Stimulated activated naive CD8-positive, alpha-beta T cell treated with anti-CD3 and anti-CD28 coated beads, Interleukin-15, Interleukin-2, amounts not matched to agents 100 U/mL and 50 U/mL, for 24 hours (primary cell): ENCODE measurements at places on chromosomes 5 and 9.

DNA sequence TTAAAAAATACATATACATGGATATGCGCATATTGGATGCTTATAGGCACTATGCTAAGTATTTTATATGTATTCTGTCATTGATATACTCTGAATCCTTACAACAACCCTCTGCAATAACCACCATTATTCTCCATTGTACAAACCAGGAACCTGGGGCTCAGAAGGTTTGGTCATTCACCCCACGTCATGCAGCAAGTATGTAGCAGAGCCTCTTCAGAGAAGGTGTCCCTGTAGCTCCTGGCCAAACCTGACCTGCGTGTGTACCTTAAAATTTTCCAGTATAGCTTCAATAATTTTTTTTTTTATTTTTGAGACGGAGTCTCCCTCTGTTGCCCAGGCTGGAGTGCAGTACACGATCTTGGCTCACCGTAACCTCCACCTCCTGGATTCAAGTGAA lies 51.9 kb downstream of the MFAP3 start:
- DNase-seq: no peak

GRCh38 chr5:159929176-159929575 lies 12.9 kb downstream of the ADRA1B start:
- DNase-seq: no peak

DNA sequence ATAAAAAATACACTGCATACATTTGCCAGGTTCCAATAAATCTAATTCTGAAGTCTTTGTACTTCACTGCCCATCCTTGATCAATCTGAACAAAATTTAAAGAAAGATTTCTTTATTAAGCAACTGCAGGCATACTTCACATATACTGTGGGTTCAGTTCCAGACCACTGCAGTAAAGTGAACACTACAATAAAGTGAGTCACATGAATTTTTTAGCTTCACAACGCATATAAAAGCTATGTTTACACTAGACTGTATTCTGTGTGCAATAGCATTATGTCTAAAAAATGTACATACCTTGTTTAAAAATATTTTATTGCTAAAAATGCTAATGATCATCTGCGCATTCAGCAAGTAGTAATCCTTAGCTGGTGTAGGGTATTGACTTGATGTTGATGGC lies 52.1 kb downstream of the SSBP2 start:
- DNase-seq: no peak

DNA sequence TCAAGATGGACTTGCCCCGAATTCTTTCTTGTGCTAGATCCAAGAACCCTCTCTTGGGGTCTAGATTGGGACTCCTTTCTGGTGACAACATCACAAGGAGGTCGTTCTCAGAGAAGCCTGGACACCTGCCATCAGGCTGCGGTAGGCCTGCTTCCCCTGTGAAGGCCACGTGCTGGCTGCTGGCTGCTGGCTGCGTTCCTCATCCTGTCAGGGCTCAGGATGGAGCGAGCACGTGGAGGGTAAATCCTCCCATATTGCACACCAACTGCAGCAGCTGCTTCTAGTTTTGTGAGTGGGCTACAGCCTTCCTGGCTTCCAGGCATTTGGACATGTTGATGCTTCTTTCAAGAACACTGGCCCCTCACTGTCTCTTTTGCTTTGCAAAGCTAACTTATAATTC lies 95.6 kb downstream of the HSPA4 start:
- DNase-seq: peak; percentile 7

GRCh38 chr5:107396351-107396690 lies 274.4 kb downstream of the EFNA5 start:
- no peak for DNase-seq

GRCh38 chr9:131033269-131034224 lies 24.6 kb downstream of the LAMC3 start:
- DNase-seq: no peak

GRCh38 chr5:105619725-105620124 lies 2051.0 kb downstream of the EFNA5 start:
- DNase-seq: no peak

DNA sequence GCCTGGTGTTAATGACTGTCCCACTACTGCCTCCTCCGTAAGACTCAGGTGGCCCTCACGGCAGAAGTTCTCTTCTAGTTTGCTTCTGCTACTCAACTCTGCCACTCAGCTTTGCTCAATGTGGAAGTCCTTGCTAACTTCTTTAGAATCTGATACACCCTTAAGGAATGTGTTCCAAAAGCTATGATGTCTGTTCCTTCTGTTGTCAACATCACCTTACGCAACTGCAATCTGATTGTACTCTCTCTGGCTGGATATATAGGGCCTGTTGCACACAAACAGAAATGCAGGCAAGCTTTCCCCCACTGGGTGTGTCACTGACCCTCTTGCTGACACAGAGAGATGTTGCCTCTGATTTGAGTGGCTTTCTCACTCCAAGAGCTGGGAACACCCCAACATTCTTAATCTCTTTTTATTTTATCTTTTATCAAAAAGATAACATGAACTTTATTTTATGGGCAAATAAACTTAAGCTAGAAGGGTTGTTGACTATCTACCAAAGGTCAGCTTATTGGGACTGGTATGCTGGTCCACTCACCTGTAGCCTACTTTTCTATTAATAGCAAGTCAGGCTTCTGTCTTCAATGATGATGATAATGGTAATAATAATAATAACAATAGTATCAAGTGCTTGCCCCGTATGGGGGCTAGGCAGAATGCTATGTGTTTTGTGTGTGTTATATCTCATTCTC lies 25.2 kb downstream of the TMEM252 start:
- no peak for DNase-seq

- peak; percentile 17 for DNase-seq
Observed at GRCh38 chr5:66306105-66306843, 162.2 kb downstream of the SREK1 start.

DNA sequence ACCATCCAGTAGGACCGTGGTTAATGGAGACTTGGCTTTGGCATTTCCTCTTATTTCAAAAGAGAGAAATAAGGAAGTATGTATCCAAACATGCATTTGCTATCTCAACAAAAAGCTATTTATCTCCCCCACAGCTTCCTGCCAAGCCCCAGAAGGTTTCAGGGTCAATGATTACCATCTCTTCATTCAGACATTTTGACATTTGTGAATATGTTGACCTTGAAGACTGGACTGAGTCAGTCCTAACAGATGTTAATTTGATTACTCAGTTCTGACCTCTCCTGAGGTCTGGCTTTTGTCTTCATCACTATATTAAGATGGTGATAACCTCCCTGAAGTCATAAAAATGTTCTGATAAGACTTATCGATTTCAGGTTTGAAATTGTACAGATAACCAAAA lies 479.4 kb downstream of the AGTPBP1 start:
- DNase-seq: no peak

GRCh38 chr5:110807169-110807568 lies 68.4 kb downstream of the SLC25A46 start:
- no peak for DNase-seq

GRCh38 chr9:130682421-130683121 lies 11.0 kb upstream of the EXOSC2 start:
- DNase-seq: peak; percentile 70

DNA sequence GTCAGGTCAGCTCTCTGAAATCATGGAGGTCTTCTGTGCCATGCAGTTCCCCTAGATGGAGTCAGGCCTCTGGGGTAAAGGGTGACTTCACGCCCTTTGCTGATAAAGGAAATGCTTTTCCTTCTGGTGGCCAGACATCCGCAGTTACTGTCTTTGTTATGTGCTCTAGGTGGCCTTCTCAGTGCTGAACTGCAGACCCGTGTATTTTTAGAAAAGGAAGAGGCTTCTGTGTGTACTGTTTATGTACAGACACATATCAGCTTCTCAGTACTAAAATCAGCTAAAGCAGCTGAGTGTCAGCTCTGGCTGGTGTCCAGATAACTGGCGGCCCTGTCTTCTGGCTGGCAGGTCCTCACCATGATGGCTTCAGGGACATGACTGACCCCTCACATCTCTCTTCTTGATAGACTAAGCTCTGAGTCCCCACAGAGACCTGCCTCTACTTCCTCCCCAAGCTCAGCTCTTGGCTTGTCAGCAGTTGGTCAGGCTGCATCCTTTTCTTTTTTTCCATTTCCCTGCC lies 75.3 kb downstream of the ARHGAP26 start:
- DNase-seq: no peak

DNA sequence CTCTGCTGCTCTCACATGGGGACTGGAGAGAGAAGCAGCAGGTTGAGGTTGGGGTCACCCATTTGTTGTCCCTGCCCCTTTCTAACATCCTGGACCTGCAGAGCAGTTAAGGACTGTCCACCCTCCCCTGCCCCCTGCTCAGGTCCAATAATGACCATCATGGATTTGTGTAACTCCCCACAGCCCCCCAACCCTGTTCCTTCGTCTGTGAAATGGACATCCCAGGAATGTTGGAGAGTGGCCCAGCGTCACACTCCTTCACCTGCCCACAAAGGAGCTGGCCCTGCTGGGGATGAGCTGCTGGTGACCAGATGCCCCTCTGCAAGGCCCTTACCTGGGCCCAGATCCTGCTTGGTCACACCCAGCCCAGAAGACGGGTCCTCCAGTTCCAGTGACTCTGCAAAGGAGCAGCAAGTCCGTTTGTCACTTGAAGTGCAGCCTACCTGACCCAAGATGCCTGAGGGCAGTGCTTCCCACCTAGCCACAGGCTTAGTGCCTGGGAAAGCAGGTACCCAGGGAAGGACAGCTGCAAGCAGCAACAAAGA lies 10.4 kb downstream of the CD74 start:
- no peak for DNase-seq

- no peak for DNase-seq
Observed at GRCh38 chr5:57258943-57259342, 85.1 kb downstream of the GPBP1 start.

GRCh38 chr5:33272288-33272687 lies 168.5 kb upstream of the TARS1 start:
- no peak for DNase-seq

GRCh38 chr9:17402309-17402708 lies 176.6 kb upstream of the SH3GL2 start:
- DNase-seq: no peak

- no peak for DNase-seq
Observed at GRCh38 chr9:12065050-12065449, 628.1 kb upstream of the TYRP1 start.

DNA sequence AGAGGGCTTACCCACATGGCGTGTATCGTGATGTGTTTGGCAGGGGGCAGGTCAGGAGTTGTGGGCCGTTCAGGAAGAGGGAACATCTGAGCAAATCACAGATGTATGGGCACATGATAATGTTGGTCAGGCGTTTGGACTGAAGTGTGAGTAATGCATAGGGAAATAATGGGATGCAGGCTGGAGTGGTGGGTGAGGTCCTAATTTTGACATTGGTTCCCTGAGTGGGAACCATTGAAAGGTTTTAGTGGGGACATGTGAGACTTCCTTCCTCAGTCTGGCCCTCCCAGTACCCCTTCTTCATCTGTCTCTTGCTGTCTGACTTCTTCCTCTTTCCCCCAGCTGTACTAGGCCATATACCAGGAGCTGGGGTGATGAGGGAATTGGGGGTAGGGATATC lies 7.6 kb downstream of the OTULIN start:
- DNase-seq: no peak

- no peak for DNase-seq
Observed at GRCh38 chr9:93225892-93226291, 42.0 kb downstream of the WNK2 start.

GRCh38 chr9:27539479-27540441 lies 10.1 kb upstream of the MOB3B start:
- no peak for DNase-seq

DNA sequence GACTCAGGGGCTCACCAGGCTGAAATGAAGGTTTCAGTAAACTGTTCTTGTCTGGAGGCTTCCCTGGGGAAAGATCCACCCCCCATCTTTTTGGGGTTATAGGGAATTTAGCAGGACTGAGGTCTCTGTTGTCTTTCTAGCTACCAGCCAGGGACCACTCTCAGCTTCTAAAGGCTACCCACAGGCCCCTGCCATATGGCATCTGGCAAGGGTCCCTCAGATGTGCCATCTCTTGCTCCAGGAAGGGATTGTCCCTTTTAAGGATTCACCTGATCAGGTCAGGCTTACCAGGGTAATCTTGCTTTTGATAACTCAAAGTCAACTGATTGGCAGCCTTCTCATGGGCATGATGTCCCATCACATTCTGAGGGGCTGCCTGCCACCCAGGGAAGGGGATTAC lies 65.0 kb downstream of the NSUN2 start:
- no peak for DNase-seq

DNA sequence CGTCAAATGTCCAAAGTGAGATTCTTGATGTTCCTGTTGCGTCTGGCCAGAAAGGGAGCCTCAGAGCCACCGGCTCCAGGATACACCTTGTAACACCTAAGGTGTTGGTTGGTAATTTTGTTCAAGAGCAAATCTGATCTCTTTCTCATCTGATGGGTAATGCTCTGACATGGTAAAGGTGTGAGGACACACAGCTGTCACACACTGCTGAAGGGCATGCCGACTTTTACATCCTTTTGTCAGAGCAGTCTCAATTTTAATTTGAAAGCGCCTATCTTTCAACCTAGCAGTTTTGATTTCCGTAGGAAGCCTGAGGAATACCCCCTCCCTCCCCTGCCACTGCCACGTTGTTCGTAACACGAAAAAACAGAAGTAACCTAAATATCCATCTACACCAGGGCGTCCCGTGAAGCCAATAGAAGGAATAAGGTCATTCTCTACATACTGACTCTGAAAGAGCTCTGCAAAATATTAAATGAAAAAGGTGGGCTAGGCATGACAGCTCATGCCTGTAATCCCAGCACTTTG lies 57.4 kb downstream of the TSTD2 start:
- DNase-seq: no peak

DNA sequence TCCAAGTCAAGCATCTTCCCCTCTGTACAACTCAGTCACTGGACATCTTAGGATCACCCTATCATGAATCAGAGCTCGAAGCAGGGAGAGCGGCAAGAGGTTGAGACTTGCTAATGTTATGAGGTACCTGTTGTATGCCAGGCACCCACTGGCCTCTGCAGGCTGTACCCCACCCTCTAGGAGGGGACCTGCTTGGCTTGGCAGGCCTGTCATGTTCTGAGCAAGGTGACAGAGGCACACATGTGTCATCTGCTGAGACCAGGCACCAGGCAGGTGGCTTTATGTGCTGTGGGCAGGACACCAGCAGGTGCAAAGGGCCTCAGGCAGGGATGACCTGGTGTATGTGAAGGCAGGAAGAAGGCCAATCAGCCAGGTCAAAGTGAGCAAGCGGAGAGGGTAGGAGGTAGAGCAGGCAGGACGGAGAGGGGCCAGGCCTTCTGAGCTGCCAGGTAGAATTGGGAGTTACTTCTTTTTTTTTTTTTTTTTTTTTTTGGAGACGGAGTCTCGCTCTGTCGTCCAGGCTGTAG lies 60.3 kb upstream of the RPL26L1 start:
- no peak for DNase-seq

GRCh38 chr9:21570643-21571275 lies 88.6 kb upstream of the IFNE start:
- no peak for DNase-seq

GRCh38 chr5:31393126-31393525 lies 138.8 kb downstream of the DROSHA start:
- no peak for DNase-seq

DNA sequence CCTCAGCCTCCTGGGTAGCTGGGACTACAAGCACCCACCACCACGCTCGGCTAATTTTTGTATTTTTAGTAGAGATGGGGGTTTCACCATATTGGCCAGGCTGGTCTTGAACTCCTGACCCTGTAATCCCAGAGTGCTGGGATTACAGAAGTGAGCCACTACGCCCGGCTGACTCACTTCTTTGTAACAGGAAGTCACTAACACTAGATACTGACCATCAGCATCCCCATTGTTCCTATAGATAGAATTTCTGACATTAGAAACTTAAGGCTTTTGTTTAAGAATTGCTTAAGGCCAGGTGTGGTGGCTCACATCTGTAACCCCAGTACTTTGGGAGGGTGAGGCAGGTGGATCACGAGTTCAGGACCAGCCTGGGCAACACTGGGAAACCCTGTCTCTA lies 42.2 kb downstream of the LEAP2 start:
- no peak for DNase-seq

- DNase-seq: no peak
Observed at GRCh38 chr9:36808251-36808650, 225.8 kb downstream of the PAX5 start.
